ENCODE measurements at places on chromosomes 4 and X.

DNA sequence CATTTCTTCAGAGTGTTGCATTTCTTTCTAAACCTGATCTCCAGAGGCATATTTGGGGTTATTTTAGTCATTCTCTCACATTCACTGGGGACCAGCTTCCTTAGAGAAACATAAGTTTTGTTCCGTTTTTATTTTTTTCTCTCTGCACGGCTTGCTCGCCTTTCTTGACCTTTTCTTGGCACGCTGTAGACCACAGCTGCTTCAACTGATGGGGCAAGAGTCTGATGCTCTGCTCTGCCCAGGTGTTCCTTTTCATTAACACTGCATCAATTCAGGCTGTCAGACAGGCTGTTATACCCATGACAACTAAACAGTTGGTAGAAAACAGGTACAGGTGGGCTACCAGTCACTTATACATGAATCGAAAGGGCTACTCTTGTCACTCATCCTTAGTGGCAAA lies 682.2 kb upstream of the DIAPH2 start:
- DNase-seq, result no peak

GRCh38 chr4:41873380-41874295 lies 61.6 kb upstream of the TMEM33 start:
- peak; percentile 94 for DNase-seq

DNA sequence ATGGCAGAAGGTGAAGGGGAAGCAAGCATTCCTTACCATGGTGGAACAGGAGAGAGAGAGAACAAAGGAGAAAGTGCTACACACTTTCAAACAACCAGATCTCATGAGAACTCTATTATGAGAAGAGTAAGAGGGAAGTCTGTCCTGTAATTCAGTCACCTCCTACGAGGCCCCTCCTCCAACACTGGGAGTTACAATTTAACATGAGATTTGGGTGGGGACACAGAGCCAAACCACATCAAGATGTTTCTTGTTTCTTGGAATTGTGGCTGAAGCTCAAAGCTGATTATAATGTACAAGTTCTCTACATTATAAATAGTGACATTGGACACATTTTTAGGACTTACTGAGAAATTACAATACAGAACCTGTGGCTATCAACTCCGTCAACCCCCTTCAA lies 29.5 kb upstream of the TAPT1 start:
- no peak for DNase-seq

DNA sequence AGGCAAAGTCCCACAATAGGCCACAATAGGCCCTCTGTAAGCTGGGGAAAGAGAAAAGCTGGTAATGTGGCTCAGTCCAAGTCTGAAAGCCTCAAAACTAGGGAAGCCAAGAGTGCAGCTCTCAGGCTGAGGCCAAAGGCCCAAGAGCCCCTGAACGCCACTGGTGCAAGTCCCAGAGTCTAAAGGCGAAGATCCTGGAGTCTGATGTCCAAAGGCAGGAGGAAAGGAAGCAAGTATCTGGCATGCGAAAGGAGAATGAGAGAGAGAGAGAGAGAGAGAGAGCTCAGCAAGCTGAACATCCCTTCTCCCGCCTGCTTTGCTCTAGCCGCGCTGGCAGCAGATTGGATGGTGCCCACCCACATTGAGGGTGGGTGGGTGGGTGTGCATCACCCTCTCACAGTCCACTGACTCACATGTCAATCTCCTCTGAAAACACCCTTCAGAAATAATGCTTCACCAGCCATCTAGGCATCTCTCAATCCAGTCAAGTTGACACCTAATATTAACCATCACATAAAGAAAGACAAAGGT lies 30.9 kb upstream of the ELF2 start:
- DNase-seq, result no peak

- DNase-seq, result no peak
Observed at GRCh38 chrX:45667666-45668065, 467.0 kb upstream of the DIPK2B start.

DNA sequence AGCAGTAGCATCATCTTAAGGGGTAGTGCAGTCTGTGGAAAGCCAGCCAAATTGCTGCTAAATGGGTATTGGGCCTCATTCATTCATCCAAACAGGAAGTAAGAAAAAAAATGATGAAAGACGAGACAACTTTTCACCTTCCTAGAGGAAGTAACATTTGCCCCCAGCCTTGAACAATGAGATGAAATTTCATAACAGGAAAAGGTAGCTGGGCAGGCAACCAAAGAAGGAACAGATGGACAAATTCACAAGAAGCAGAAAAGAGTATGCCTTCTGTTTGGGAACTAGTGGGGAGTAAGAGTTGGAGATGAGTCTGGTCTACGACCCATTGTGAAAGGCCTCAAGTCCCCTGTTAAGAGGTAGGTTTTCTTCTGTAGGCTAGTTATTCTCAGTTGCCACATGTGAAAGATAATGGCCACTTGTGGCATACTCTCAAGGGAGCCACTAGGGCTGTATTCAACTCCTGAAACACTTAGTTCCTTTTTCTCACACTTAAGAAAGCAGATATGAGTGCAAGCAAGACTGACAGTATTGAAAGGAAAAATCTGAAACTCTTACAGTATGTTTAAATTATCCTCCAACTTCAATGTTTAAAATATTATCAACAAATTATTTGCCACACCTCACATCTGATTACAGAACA lies 190.4 kb downstream of the AR start:
- DNase-seq, result no peak

- peak; percentile 85 for DNase-seq
Observed at GRCh38 chr4:98516042-98516440, 142.4 kb downstream of the TSPAN5 start.
